Progenitor cell of endocrine pancreas (in vitro differentiated cells): ENCODE measurements at places on chromosomes 3 and 15.

- peaks cover 3% of the 10 kb centered on the region for H3K27me3 ChIP-seq
- H3K36me3 ChIP-seq: no peaks in the 10 kb centered on the region
- no peak overlapping the region for H3K4me3 ChIP-seq
- peak; percentile 78 for DNase-seq
- no peak overlapping the region for H3K27ac ChIP-seq
These were observed 39.5 kb downstream of the EBLN2 start for GRCh38 chr3:73100741-73101559.

DNA sequence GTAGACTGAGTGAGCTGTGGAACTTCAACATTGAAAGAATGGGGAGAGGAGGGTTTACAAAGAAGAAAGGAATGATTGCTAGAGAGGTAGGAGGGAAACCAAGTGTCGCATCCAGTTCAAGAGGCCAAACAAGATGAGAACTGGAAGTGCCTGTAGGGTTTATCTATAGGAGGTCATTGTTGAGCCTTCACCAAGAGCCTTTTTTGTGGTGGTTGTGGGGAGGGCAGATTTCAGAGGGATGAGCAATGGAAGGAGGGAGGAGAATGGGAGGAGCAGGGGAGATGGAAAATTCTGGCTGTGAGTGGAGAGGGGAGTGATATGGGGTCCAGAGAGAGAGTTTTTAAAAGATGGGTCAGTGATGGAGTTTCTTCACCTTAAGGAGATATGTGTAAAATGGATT lies 8.5 kb downstream of the PDIA5 start:
- H3K4me3 ChIP-seq: no peak overlapping the region
- no peak overlapping the region for H3K27ac ChIP-seq
- peaks cover 12% of the 10 kb centered on the region for H3K27me3 ChIP-seq
- H3K36me3 ChIP-seq: no peaks in the 10 kb centered on the region
- peaks cover 9% of the 10 kb centered on the region for H3K4me1 ChIP-seq

- H3K27ac ChIP-seq: no peak overlapping the region
- H3K4me3 ChIP-seq: no peak overlapping the region
- no peaks in the 10 kb centered on the region for H3K27me3 ChIP-seq
- H3K4me1 ChIP-seq: peaks cover 12% of the 10 kb centered on the region
- DNase-seq: no peak
- H3K36me3 ChIP-seq: peaks cover 16% of the 10 kb centered on the region
These were observed 30.5 kb downstream of the RAD54L2 start for GRCh38 chr3:51568996-51569395.

GRCh38 chr15:45242289-45242688 lies 9.7 kb upstream of the SLC28A2 start:
- H3K27me3 ChIP-seq: no peaks in the 10 kb centered on the region
- no peak overlapping the region for H3K4me3 ChIP-seq
- no peak for DNase-seq
- peaks cover 8% of the 10 kb centered on the region for H3K36me3 ChIP-seq

DNA sequence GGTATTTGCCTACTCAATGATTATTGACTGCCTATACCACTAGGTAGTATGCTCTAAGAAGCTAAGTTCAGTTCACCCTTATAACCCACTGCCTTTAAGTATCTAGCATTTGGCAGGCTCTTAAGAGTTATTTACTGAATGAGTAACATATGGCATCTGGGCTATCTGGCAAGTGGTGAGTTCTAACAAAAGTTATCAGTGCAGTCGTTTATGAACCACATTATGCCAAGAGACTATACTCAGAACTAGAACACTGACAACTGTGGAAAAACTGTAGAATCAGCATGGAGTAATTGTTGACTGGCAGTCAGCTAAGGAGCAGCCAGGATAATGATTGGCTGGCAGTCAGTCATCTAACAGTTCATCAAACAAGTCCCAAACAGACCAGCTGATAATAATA lies 25.8 kb downstream of the RAF1 start:
- DNase-seq: no peak
- H3K4me3 ChIP-seq: no peak overlapping the region
- H3K4me1 ChIP-seq: peaks cover 4% of the 10 kb centered on the region

DNA sequence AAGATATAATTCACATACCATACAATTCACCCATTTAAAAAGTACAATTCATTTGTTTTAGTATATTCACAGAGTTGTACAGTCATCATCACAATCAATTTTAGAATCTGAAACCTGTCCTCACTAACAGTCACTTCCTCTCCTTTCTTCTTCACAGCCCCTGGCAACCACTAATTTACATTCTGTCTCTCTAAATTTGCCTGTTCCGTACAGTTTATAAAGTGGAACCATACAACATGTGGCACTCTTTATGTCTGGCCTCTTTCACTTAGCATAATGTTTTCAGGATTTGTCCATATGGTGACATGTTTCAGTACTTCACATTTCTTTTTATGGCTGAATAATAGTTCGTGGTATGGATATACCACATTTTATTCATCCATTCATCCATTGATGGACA lies 22.7 kb downstream of the ERICH6 start:
- H3K4me1 ChIP-seq: no peaks in the 10 kb centered on the region
- no peak overlapping the region for H3K27ac ChIP-seq
- H3K4me3 ChIP-seq: no peak overlapping the region
- DNase-seq: no peak
- no peaks in the 10 kb centered on the region for H3K27me3 ChIP-seq
- H3K36me3 ChIP-seq: no peaks in the 10 kb centered on the region

DNA sequence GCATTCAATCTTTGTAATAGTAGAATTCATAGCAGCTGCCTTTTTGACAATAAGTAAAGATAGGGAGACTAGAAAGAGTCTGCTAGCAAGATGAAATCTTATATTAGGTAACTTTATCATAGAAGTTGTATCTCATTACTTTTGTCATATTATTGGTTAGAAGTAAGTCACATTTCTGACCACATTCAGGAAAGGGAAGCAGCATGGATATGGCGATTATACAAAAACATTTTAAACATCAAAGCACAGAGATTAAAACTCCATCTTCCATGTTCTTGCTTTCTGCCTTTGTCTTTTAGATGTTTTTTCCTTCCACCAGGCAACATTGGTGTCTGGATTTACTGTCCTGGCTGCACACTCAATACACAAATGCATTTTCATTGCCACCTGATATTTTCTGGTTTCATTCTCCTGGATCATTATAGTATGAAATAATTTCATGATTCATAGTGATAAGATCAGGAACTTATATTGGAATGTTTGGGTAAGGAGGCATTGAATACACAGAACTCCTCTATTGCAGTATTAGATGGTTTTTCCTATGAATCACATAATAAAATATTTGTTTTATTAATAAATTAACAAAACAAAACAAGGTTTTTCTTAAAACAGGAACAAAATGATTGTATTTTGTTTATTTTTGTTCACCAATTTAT lies 1460.3 kb upstream of the CADM2 start:
- H3K27me3 ChIP-seq: no peaks in the 10 kb centered on the region
- H3K4me3 ChIP-seq: no peak overlapping the region
- no peaks in the 10 kb centered on the region for H3K36me3 ChIP-seq
- no peak overlapping the region for H3K27ac ChIP-seq
